ENCODE measurements at places on chromosomes 11 and 22.

DNA sequence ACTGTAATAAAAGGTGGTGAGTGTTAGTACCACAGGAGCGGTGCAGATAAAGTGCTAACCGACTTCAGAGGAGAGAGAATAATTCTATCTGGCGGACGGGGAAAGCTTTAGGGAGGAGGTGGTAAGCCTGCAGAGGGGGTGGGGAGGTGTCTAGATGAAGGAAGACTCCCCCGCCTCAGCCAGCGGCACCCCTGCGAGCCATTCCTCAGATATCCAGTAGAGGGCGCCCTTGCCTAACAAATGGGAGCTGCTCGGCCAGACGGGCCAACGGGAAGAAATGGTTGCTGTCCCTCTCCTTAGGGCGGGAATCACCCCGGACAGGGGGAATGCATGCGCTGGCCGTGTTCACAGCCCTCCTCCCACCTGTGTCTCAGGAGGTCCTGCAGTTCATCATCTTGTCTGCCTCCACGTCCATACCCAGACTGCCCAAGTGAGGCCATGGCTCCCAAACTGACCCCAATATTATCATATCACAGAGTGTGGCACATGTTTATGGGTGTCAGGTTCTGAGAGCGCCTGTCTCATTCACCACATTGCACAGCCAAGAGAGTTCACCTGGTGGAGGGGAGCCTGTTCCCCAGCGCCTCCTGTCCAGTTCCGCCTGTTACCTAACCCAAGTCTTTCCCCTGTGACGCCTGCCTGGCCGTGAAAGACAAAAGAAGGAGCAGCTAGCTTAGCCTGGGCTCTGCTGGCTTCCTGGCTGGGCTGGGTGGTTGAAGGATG lies 85.5 kb downstream of the ST3GAL4 start:
- DNase-seq, result peak; percentile 81

DNA sequence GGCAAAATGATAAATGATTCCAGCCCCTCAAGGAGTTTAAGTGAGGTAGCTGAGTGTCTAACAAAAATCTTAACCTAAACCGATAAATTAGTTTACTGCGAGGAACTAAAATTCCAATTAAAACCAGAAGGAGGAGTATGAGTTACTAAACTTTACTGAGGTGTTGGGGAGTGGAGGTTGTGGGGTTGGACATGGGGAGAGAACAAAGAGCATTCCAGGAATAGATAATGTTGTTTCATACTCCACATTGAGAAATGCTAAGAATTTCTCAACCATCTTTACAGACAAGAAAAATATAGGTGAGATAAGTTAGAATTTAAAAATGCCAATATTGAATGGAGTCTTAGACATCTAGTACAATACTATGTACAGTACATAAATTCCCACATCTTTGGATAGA lies 488.6 kb downstream of the METTL15 start:
- no peak for DNase-seq

GRCh38 chr11:44626645-44627044 lies 61.2 kb downstream of the CD82 start:
- DNase-seq, result no peak

GRCh38 chr11:76216536-76217325 lies 10.4 kb upstream of the WNT11 start:
- no peak for DNase-seq

- DNase-seq, result no peak
These were observed 8.7 kb downstream of the RASD2 start for GRCh38 chr22:35549328-35549727.

DNA sequence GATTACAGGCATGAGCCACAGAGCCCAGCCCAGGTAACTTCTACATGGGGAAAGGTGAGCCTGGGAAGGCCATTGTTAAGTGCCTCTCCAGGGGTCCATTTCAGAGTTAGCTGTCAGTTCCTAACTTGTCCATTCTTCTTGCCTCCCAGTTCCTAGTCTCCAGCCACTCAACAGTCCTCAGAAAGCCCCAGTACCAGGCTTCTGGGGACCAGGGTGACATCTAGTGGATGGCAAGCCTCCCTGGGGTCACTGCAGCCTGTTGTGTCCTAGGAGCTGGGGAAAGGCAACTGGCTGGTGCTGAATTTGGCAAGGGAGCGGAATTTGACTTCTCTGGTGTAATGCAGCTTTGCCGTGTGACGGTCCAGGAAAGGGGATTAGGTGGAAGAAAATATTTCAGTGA lies 2.1 kb downstream of the LGALS12 start:
- DNase-seq, result peak; percentile 91

- no peak for DNase-seq
These were observed 11.2 kb downstream of the SYT7 start for GRCh38 chr11:61569701-61570100.

GRCh38 chr11:77130763-77131513 lies 2.9 kb downstream of the MYO7A start:
- no peak for DNase-seq

DNA sequence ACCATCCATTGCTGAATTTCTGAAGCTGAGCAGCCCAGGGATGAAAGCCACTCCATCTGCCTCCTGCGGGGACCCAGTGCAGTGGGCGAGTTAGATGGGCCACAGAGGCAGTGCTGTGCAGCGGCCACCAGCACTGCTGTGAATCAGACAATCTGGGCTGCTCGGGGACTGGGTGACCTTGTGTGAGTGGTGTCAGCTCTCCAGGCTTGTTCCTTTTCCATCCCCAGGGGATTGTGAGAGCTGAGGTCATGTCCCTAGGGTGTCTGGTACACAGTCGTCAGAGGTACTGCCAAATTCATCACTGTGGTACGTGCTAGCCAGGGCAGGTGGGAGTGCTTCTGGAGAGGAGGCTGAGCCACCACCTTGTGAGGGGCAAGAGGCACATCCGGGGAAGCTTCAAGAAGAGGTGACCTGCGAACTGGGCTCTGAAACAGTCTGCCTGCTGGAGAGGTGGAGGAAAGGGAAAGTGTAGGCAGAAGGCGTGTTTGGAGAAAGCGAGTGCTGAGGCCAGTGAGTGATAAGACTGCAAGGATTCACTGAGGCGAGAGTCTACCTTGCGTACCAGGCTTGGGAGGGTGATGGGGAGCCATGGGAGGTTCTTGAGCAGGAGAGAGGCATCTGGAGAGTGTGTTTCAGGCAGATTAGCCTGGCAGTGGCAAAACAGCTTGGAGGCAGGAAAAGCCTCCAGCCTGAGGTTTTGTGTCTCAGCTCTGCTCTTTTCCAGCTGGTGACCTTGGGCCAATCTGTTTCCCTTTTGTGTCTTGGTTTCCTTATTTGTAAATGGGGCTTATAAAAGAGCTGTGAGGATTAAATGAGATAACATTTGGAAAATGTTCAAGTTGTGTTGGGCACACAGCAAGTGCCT lies 22.7 kb downstream of the CACNA1I start:
- no peak for DNase-seq

GRCh38 chr11:4086575-4087353 lies 7.8 kb upstream of the RRM1 start:
- no peak for DNase-seq

DNA sequence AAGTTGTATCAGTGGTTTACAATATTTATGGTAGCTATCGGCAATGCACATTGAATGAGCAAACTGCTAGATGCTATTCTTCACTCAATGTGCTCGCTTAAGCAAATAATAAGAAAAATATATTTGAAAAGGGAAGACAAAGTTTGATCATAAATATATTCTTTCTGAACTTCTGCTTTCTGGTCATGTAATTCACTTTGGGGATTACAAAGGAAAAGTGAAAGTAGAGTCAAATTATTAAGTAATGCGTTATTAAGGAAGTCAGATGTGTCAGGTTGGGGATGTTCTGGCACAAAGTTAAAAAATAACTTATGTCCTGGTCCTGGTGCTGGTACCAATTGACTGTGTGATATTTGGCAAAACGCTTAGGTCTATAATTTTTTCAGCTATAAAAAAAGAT lies 98.0 kb upstream of the TRIM77 start:
- DNase-seq, result peak; percentile 9

DNA sequence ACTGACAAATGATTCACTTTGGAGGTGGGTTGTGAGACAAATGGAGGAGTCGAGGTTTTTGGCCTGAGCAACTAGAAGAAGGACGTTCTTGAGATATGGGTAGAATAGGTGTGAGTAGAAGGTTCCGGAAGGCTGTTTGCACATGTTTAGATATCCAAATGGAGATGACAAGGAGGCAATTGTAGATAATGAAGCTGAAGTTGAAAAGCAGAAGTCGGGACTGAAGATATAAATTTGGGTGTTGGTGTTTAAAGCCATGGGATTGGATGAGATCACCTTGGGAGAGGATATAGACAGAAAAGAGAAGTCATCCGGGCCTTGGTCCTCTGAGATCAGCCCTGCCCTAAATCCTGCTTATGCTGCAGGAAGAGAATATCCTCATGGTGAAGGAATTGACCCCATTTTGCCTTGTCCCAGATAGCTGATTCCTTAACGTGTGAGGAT lies 75.5 kb upstream of the CD44 start:
- DNase-seq, result peak; percentile 21

- DNase-seq, result no peak
These were observed 57.2 kb downstream of the RPS6KA4 start for GRCh38 chr11:64415996-64416728.

DNA sequence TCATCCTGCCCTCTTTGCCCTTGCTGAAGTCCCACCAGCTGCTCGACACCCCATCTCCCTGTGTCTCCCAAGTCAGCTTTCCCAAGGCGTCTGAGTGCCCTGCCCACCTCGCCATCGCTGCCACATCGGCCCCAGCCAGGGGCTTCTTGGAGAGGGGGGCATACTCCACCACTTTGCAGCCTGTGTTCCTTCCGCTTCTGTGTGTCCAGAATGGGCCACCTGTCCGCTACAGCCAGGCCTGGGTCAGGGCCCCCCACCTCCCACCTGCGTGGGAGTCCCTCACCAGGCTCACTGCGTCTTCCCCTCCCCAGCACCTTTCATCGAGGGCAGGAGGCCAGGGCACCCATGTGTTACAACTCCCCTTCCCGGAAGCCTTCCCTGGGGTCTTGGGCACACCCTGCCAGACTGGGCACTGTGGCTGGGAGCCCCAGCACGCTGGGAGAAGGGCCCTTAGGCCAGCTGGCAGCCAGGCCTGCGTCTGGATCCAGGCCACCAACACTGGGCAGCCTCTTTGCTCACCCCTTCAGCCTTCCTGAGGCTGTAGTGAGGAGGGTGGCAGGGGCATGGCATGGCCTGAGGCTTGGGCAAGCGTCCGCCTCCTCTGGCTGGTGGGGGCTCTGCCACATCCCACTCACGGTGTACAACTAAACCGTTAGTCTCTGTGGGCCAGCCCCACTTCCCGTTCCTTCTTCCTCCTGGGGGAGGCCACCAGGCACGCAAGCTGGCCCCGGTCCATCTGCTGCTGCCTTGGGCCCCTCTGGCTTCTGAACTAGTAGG lies 13.4 kb downstream of the CPT1A start:
- peak; percentile 76 for DNase-seq

DNA sequence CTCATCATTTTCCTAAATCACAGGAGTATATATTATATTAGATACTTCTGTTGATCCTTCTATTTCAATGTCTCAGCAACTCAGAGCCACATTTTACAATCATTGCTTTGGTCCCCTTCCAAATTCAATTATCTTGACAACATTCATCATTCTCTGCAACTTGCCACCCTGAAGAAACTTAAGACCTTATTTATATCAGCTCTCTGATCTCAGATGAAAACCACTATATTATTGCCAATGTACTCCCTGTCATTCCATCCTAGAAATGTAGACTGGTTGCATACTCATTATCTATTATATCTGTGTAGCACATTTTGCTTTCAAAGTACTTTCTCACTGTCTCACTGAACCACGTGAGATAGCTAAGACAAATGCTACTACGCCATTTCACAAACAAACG lies 379.3 kb downstream of the DLG2 start:
- DNase-seq, result no peak

- no peak for DNase-seq
These were observed 361.2 kb downstream of the TMEM135 start for GRCh38 chr11:87398931-87399330.

- peak; percentile 90 for DNase-seq
These were observed at the start of gene PNPLA3 for GRCh38 chr22:43923631-43924464. Gene PNPLA3, plus strand, starts transcription at chr22:43923805. Its CDS starts 107 bp downstream, at chr22:43923912.

DNA sequence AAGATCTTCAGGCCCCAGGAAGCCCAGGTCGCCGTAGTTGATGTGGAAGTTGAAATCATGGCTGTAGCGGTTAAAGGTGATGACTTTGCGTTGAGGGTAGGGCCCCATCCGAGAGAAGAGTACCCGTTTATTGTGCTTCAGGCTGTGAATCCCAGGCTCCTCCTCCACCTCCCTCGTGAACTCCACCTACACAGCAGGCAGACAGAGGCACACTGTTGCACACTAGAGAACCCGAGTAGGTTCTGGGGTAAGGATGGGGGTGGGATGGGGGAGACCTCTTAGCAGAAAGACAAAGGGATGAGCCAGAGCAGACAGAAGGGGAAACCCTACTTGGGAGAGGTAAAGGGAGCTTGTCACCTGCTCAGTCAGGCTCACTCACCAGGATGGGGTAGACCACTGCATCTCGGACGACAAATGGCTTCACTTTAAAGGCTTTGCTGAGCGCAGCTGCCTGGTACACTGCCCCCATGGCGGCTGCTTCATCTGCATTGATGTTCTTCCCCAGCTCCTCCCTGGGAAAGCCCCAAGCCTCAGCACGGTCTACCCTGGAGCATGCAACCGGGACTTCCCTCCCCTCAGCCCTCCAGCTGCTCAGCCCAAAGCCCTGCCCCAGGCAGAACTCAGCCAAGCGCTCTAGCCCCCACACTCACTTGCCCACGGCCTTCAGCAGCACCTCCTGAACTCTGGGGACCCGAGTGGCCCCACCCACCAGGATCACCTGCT lies 5.4 kb downstream of the HYOU1 start:
- no peak for DNase-seq

DNA sequence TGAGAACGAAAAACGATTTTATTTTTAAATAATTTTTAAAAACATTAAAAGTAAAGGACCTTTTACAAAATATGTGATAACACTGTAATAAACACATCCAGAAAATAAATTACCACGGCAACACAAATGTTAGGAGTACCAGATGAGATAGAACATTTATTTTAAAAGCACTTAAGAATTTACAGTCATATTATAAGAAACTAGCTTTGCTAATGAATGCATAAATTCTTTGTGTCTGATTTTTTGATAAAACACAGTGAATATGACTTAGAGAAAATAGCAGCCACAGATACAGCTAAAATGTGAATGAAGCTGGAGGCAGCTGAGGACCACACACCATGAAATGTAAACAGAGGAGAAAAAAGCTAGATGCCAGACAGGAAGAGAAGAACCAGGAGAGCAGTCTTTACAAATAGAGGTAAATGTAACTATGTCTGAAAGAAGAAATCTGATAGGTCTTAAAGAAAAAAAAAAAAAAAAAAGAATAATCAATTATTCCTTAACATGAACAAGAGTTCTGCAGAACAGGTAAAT lies 14.6 kb downstream of the CCDC34 start:
- no peak for DNase-seq

- DNase-seq, result peak; percentile 59
These were observed 21.9 kb downstream of the PC start for GRCh38 chr11:66936311-66936711.

DNA sequence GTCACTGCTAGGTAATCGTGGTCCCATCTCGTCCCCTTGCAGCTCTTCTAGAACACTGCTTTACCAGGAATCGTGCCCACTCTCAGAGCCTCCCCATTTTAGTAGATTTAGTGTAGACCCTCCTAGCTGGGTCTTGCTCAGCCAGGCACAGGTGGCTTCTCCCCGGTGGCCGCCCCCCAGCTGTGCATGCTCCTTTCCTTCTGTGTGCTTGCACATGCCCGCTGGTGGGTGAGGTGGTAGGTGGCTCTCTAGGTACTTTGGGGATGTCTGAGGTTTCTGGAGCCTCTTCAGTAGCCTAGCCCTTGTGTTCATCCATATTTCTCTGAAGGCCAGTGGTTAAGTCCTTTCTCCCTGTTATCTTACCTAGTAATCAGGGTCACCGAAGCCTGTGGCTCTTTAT lies 5.6 kb downstream of the TUB start:
- DNase-seq, result no peak

- DNase-seq, result peak; percentile 22
These were observed 1.1 kb downstream of the CHADL start for GRCh38 chr22:41239443-41240128.

GRCh38 chr22:45911601-45912271 lies 65.2 kb downstream of the WNT7B start:
- DNase-seq, result no peak
